Inflammatory macrophage treated with lipopolysaccharide for 1 hour (primary cell): ENCODE measurements at places on chromosomes 2 and 18.

- no peak for DNase-seq
Measured at GRCh38 chr2:510839-511238, 166.4 kb downstream of the TMEM18 start.

- no peak for DNase-seq
Measured at GRCh38 chr18:49101236-49101635, 150.5 kb upstream of the SMAD7 start.

GRCh38 chr2:122530814-122531213 is 775.4 kb downstream of the TSN start:
- DNase-seq, result no peak

DNA sequence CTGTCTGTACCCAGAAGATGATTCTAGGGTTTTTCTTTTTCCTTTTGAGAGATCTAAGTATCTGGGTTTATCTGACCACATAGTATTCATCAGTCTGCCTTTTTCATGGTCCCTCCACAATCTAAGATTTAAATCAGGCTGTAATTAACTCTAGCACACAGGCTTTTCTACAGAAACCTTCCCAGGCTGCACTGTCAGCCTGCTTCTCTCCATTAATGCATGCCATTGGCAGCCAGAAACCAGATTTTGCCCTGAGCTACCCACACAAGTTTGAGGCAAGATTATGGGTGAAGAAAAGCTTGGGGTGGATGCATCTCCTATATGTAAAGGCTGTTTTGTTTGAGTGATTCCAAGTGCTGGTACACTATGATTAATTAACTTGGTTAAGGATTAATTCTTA is 45.7 kb upstream of the EML4 start:
- DNase-seq, result no peak

DNA sequence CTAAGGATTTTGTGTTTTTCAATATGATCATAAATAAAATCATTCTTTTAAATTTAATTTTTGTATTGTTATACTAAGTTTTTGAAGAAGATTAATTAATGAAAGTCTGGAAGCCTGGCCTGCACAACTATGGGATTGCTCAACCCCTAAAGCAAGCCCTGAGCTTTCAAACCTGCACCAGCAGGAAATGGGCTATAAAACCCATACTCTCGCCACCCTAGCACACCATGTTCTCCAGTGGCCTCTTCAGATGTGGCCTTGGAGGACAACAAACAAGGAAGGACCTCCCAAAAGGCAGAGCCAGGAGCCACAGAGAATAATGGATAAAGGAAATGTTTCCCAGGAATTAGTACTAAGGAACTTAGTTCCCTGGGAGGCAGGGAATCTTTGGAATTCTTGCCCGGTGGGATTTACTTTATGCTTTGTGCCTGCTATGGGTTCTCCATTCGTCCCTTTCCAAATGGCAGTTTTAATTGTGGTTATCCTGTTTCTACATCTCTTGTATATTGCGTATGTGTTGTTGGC is 212.5 kb downstream of the ZFP36L2 start:
- no peak for DNase-seq

DNA sequence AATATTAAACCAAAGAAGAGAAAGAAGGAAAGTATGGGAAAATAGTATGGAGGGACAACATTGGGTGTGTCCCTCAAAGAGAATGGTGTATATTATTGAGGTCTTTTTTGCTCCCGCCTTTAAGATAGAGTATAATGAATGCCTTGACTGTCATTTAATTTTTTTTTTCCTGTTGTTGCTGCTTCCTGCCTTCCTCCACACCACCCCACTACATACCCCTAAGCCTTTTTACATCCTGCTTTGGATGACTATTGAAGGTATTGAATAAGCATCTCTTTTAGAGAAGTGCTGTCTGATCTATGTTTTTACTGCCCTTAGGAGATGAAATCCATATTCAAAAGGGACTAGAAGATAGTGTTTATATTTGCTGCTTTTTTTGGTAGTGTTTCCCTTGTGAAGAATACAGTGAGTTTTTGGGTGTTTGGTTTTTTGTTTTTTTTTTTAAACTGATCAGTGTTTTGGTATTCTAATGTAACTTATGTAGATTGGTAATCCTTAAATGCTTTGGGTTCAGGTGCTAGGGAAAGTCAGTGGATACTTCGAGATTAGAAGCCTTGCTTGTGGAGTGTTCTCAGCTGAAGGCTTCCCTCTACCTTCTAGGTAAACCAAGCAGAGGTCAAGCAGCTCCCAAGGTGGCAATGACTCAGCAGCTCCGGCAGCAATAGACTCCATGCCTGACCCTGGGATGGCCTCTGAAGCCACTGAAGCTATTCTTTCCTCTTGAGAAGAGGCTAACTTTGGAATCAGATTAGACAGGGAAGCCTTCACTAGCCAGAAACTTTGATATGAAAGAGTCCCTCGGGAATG is 5.0 kb downstream of the FZD7 start:
- no peak for DNase-seq

DNA sequence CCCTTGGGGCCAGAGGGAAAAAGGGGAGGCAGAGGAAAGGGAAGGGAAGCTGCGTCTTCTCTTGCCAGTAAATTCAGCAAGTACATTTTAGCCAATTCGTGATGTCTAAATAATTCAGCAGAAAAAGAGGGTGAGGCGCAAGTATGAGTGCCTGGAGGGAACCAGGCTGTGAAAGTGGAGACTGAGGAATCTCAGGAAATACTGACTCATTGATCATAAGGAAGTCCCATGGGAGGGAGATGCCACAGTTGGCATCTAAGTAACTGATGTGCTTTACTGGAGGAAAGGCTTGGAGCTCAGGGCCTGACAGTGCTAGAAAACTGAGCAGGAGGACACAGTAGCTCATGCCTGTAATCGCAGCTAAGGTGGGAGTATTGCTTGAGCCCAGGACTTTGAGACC is 31.1 kb downstream of the KIF5C start:
- DNase-seq, result no peak
